ENCODE measurements at places on chromosomes 3 and 15.

GRCh38 chr15:69893863-69894262 lies 203.9 kb downstream of the TLE3 start:
- DNase-seq: no peak
- H3K4me3 ChIP-seq: no peak overlapping the region
- no peaks in the 10 kb centered on the region for H3K36me3 ChIP-seq
- H3K27ac ChIP-seq: no peak overlapping the region
- H3K27me3 ChIP-seq: peaks cover 3% of the 10 kb centered on the region

DNA sequence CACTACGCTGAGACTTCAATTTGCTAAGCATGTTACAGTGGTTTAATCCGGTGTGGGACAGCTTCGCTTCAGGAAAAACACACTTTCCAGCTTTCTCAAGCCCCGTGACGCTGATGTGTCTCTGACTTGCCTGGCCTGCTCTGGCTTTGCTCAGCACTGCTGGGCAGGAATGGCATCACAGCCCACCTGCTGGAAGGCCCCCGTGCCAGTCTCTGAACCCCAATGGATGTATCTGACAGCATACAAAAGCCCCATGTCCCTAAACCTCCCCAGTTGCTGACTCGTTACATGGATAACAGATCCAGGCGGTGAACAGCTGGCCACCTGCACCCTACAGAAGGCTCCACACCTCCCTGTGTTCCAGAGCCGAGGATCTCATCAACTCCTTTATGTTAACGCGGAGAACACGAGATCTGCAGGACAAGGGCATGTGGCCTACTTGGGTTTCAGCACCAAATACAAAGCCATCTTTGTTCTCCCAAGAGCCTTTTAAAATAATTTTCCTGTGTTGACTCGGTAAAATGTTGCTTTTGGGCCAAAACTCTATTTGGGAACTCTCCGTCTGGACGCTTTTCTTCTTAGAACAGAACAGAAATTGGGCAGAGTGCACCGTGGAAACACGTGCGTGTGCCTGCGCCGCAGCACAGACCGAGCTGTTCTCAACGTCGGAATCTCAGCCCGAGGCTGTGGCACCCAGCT lies 61.4 kb downstream of the ATP10A start:
- no peaks in the 10 kb centered on the region for H3K27me3 ChIP-seq
- H3K27ac ChIP-seq: no peak overlapping the region
- H3K4me1 ChIP-seq: peaks cover 42% of the 10 kb centered on the region
- no peak for DNase-seq
- H3K4me3 ChIP-seq: no peak overlapping the region

DNA sequence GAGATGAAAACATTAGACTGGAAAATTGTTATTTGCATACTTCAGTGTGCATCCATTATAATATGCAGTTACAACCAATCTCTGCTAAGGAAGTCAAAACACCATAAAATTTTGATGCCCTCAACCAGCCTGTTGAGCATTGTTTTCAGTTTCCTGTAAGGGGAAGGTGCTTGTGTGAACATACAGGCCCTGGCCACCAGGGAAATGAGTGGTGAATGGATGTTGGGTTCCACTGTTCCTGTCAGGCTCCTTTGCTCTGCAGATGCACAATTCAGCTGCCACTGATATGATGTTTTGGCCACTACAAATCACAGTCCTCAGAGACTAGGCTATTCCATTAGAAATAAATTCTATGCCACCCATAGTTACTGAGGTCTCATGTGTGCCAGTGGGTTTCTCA lies 184.6 kb downstream of the SYNPR start:
- H3K36me3 ChIP-seq: no peaks in the 10 kb centered on the region
- H3K27me3 ChIP-seq: no peaks in the 10 kb centered on the region
- DNase-seq: no peak
- no peak overlapping the region for H3K4me3 ChIP-seq
- no peaks in the 10 kb centered on the region for H3K4me1 ChIP-seq

GRCh38 chr3:183447206-183448001 lies 19.0 kb upstream of the MCF2L2 start:
- peak overlapping the region; percentile 74 for H3K27ac ChIP-seq
- peak; percentile 67 for DNase-seq
- peaks cover 6% of the 10 kb centered on the region for H3K4me1 ChIP-seq

DNA sequence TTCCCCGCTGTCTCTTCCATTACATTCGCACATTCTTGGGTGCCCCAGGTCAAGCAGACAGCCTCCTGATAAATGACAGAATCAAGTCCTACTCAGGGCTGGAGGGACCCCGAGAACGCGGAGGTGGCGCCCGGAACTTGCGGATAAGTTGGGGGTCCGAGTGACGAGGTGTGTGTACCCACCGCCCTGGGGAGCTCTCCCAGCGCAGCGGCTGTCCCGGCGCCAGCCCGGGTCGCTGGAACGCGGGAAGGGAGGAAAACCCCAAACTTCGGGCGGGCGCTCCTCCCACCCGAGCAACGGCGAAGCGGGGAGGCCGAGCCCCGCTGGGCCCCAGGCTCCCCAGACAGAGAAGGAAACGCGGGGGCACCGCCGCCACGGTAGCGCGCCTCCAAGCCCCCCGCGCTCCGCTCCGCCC lies 550 bp downstream of the CLN6 start:
- H3K27me3 ChIP-seq: no peaks in the 10 kb centered on the region
- peak overlapping the region; percentile 17 for H3K27ac ChIP-seq
- H3K4me3 ChIP-seq: peak overlapping the region; percentile 64
- H3K36me3 ChIP-seq: no peaks in the 10 kb centered on the region
- DNase-seq: no peak
